ENCODE measurements at places on chromosomes 6 and 20.

GRCh38 chr6:34248198-34248726 lies 544 bp downstream of the SMIM29 start:
- no peak for DNase-seq

GRCh38 chr20:16005021-16005914 lies 568.0 kb downstream of the KIF16B start:
- DNase-seq: no peak

- DNase-seq: no peak
Observed at GRCh38 chr6:41488433-41489119, 57.6 kb upstream of the FOXP4 start.

GRCh38 chr6:130282234-130282995 lies 59.7 kb upstream of the SAMD3 start:
- DNase-seq: no peak

- DNase-seq: no peak
Observed at GRCh38 chr6:21664314-21665109, 71.0 kb downstream of the SOX4 start.

- no peak for DNase-seq
Observed at GRCh38 chr6:150622941-150623874, 23.5 kb downstream of the PLEKHG1 start.

- no peak for DNase-seq
Observed at GRCh38 chr20:3908667-3909066, 19.5 kb downstream of the PANK2 start.

GRCh38 chr6:43887906-43888683 lies 118.1 kb downstream of the VEGFA start:
- DNase-seq: no peak

Measured in SIG-M5 (cell line).